ENCODE measurements at places on chromosomes 7 and 10.

DNA sequence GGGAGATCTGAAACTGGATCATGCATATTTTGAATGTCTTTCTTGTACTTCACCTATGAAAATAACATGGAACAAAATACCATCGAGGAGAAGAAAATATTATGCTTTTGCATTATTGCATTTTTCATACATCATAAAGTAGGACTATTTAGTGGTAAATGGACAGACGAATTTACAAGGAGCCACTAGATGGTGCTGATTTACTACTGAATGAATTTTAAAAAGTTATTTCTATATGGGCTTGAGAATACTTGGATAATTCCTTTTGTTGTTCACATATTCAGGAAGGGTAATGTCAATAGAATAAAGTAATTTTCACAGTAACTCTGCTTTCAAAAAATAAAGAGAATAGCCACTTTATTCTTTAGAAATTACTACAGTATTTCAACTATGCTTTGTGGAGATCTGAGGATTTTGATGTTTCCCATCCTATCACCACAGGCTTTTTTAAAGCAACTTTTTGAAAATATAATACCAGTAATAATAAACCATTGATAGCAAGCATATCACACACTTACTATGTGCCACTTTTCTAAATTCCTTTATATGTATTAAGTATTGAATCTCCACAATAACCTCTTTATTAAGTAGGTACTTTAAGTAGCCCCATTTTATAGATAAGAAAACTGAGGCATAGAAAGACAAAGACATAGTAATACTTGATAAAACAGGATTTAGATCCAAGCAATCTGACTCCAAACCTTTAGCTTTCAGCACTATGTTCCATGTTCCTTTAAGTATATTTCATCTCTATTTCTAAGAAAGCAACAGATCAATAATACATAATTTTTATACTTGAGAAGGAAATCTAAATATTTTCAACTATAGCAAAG, 38.6 kb downstream of the NEBL start:
- no peak for DNase-seq

GRCh38 chr10:15744217-15744865, 24.6 kb upstream of the ITGA8 start:
- DNase-seq, result peak; percentile 58

- no peak for DNase-seq
These were observed 17.4 kb downstream of the FGL2 start for GRCh38 chr7:77182261-77182660.

- DNase-seq, result no peak
These were observed 71.3 kb downstream of the NRCAM start for GRCh38 chr7:108384716-108385483.

GRCh38 chr10:68318331-68319059, 13.4 kb upstream of the HNRNPH3 start:
- no peak for DNase-seq

GRCh38 chr7:78222001-78222751, 423.6 kb downstream of the PHTF2 start:
- peak; percentile 61 for DNase-seq

- no peak for DNase-seq
These were observed 539.1 kb downstream of the PTPRN2 start for GRCh38 chr7:158048569-158048968.

GRCh38 chr10:110531687-110532086, 34.0 kb downstream of the DUSP5 start:
- no peak for DNase-seq

Data from AG20443 (cell line).